Naive thymus-derived CD4-positive, alpha-beta T cell (primary cell): ENCODE measurements at places on chromosomes 16 and 17. TPM values are rescaled to one million over a fixed set of nuclear protein-coding genes. Genes with fewer than 3 reads are reported as not detected.
A peak's percentile ranks its signal among the peaks of the same experiment; 100 is the strongest.

GRCh38 chr16:53844804-53845203, 140.8 kb downstream of the FTO start:
- DNase-seq, result no peak

DNA sequence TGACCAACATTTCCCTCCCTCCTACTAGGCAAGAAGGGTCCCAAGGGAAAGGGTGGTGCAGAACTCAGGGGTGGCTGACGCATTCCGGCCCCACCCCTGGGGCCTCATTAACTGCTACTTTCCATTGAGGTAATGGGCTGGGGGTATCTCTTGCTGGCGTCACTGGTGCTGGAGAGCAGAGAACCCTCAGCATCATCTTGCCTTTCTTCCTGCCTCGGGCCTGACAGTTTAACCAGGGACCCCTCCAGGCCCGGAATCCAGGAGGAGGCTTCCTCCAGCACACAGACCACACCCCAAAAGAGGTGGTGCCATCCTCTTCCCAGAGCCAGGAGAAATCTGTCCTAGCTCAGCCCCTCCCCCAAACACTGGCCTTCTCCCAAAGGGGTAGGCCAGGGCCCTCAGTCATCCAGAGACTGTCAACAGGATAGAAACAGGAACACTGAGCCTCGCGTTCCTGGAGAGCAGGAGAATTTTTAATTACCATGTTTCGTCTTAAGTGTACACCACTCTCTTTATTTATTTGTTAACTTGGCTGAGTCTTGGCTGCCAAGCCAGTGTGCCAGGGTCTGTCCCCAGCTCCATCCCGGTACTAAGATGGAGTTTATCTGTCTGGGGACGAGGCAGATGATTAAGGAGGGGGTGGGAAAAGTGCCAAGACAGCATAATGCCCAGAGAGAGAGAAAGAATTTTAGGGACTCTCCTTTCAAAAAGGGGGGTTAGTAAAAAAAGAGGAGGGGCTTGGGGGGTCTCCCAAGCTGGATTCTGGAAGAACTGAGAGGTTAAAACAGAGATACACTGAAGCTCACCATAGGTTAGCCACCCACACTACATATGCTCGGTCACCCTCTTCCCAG, 5.1 kb downstream of the ETV4 start:
- DNase-seq, result no peak

GRCh38 chr17:30323895-30324319, 9.9 kb downstream of the TMIGD1 start:
- DNase-seq, result peak; percentile 34

- DNase-seq, result no peak
Measured at GRCh38 chr16:10919003-10919351, 23.3 kb downstream of the DEXI start.

- no peak for DNase-seq
Measured at GRCh38 chr16:17131351-17131750, 339.4 kb downstream of the XYLT1 start.

- no peak for DNase-seq
Measured at GRCh38 chr17:43430936-43431713, 32.3 kb downstream of the ARL4D start.

- DNase-seq, result no peak
Measured at GRCh38 chr17:42512246-42512645, 23.8 kb upstream of the NAGLU start.

DNA sequence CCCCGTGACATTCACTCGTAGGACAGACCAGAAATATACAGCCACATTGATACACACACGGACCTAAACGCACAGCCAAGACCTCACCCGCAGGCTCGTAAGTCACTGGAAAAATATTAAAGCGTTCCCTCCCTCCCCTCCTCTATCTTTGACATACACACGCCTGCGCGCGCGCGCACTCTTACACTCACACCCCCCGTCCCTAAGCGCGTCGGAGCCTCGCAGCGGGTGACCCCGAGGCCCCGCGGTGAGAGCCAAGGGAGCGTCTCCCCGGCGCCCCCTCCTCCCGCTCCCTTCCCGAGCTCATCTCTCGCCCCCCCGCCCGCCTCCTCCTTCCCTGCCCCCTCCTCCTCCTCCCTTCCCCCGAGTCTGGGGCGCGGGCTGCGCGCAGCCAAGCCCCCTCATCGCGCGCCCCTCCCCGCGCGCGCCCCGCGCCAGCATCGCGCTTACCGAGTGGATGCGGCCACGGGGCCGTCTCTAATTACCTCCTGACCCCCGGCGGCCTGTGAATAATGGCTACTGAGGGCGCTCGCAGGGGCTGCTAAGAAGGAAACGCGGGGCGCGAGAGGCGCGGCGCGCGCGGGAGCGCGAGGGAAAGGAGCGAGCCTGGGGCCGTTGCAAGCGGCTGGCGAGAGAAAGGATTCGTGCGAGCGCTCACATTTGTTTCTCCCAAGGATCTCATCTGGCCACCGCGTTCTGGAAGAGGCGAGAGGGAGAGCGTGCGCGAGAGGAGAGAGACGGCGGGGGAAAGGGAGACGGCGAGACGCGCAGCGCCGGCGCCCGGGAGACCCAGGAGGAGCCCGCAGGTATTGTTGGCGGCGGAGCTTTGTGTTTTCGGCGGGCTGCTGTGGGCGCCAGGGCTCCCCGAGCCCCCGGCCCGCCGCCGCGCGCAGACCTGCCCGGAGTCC, 42.4 kb downstream of the RAI1 start:
- DNase-seq, result peak; percentile 32

DNA sequence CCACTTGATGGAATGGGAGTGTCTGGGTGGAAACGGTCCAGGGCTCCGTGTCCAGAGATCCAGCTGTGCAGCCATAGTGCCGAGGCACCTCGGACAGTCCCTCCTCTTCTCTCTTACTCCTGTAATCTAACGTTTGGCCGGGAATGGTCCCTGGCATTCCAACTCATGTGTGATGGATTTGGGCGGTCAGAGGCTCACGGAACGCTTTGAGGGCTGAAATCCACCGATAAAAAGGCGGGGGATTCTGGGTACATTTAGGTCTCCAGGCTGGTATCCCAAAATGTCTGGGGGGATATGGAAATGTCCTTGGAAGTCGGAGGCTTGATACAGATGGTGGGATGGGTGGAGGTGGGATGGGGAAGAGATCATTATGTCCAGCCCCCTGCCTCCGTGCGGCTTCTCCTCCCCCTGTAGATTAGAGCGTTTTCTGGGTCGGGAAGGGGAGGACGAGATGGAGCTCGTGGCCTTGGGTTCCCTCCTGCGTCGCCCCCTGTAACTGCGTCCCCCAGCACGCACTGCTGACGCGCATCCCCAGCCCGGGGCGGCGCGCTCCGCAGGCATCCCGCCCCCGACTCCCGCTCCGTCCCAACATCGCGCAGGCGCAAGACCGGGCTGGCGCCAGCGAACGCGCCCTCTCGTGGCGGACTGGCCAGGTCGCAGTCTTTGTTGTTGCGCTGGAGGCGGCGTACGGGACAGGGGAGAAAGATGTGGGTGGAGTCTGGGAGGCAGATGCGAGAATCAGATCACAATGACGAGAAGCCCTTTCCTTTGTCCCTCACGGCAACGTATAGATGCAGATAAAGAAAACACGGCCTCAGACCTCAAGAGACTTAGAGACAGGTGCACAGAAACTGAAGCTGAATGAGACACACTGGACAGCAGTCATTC, 4.5 kb upstream of the SGCA start:
- peak; percentile 96 for DNase-seq

GRCh38 chr17:61335105-61335844, 64.4 kb upstream of the TBX2 start:
- DNase-seq, result no peak

GRCh38 chr16:87306516-87306915, 10.7 kb downstream of the C16orf95 start:
- DNase-seq, result no peak

Gene APOH
- total RNA-seq, result not detected

Gene AP1G1
- total RNA-seq, result 100.0 TPM

Gene HBQ1
- total RNA-seq, result not detected
